Head of caudate nucleus (tissue), 42 donors: ENCODE measurements at places on chromosomes 3 and 15.

GRCh38 chr3:159892801-159893200, 95.8 kb upstream of the IL12A start:
- no peak for DNase-seq

GRCh38 chr15:31605467-31605931, 278.9 kb downstream of the KLF13 start:
- DNase-seq, result no peak

GRCh38 chr3:127682561-127682960, 9.8 kb downstream of the ABTB1 start:
- peak; percentile 3 for DNase-seq

DNA sequence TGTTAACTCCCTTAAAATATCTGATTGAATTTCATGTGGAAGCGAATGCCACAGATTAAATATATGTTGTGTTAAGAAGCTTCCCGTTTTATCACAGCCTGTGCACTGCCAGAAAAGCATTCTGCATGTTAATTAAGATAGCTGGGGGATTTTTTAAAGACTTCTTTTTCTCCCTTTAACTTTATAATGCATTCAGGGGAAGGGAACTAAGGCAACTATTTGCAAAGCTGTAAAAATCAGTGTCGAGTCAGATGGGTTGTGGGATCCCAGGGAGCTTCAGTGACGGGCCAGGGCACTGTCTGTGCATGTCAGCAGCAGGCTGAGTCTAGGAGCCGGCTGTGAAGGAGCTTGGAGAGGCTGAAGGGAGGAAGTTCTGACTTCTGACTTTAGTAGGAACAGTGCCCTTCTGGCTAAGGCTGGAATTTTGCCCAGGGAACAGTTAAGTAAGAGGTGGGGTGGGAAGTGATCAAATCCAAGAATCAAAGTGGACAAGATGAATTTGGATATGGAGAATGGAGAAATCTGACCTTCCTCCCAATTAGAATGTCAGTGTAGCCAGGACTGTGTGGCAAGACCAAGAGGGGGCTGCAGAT, 77.7 kb downstream of the ABHD5 start:
- DNase-seq, result no peak

DNA sequence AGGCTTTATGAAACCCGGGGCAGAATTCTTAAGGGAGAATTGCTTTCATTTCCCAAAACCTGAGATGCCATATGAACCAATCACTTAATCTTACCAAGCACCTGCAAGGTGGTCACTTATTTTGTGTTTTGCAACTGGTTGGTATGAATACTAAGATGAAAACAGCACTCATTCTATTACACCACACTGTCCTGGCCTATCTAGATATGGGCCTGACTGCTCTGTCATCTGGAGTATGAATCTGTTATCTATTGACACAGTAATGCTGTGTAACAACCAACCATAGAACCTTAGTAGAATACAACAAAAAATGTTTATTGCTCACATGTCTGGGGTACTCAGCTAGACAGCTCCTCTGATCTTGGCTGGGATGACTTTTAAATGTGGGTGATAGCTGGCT, 74.8 kb downstream of the TMEM266 start:
- no peak for DNase-seq

DNA sequence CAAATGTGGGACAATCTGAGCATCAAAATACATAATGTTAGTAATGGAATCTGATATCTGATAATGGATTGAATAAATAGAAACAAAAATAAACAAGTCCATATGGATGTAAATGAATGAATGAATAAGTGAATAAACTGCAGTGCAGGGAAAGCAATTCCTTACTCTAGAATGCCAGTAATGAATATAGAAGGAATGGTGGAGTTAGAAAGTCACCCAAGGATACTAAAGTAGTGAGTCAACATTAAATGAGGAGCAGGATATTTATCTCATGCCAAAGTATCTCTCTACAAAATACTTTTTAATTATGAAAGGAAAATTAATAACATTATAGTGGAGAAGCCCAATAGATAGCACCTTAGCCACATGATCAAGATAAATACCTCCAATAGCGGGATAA, 300.3 kb downstream of the FEZF2 start:
- no peak for DNase-seq

GRCh38 chr3:139518926-139519842, 20.4 kb downstream of the RBP1 start:
- DNase-seq, result no peak

DNA sequence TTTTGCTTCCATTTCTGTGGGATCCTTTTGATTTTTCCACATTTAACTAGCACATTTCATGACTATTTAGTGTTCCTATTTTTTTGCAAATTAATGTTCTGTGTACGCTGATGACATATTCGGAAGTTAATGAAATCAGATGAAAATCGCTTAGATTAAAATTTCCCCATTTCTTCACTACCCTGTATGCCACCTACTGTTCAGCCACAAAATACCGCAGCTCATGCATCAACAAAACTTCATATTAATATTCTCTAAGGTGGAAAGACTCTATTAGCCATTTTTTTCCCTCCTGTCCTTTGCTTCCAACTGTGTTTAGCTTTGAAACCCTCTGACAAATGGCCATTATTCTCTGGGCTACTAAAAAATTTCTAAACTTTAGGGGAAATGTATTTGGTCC, 300.6 kb downstream of the MECOM start:
- no peak for DNase-seq

- DNase-seq, result no peak
Observed at GRCh38 chr3:61985020-61985419, 388.3 kb downstream of the FEZF2 start.
